ENCODE measurements at places on chromosomes 6 and 20. TPM values are rescaled to one million over a fixed set of nuclear protein-coding genes. Genes with fewer than 3 reads are reported as not detected.
A peak's percentile ranks its signal among the peaks of the same experiment; 100 is the strongest.

The MEI4 gene
- polyA plus RNA-seq: 0.23 TPM

The SLC22A7 gene
- polyA plus RNA-seq: 0.14 TPM

The KATNA1 gene
- 19.1 TPM for polyA plus RNA-seq

- no peak for DNase-seq
These were observed 216.9 kb downstream of the EYA2 start for GRCh38 chr20:47111576-47111975.

DNA sequence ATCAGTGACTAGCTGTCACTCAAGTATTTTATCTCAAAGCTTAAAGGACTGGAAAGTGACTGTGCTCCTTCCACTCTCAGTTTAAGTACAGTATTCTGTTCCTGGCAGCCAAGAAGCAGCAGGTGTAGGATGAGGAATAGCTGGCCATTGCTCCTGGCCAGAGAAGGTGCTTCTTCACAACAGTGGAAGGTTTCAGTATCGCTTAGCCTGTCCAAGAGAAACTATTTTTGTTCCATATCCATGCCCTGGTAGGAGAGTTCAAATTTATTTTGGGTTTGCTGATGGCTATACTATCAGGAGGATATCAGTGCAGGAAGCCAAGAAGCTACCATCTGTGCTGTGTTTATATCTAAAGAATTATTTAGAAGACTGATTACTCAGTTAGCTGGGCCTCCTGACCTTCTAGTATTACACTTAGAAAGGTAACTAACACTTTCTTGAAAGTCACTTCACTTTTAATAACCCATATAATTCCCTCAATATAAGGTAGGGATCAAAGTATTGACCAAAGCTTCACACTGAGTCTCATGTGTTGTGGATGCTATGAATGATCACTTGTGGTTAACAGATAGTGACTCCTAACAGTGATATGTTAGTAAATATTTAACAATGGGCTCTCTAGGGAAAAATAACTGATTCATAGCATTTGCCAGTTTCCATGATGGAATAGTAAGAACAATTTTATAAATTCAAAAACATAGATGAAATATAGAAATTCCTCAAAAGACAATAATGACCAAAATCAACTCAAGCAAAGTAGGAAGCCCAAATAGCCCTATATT lies 99.9 kb downstream of the AIG1 start:
- no peak for DNase-seq

DNA sequence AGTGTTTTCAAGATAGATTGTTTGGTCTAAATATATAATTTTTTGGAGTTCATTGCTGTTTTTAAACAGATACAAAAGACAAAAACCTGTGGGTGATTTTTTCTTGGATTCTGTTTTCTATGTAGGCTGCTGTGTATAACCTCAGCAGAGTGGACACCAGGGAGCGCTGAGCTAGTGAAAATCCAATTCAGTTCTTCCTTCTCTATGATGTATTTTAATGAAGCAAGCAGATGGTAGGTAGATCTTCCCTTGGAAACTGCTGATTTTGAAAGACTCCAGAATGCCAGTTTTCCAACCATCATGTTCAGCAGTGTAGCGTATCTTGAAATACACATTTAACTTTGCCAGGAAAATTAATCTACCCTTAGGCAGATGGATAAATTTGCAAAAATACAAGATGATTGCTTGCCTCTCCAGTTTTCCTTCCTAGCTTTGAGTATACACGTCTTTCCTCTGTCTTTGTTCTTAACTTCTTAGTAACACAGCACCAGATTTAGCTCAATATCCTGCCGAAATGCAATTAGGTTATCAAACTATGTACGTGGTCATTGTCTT lies 178.0 kb downstream of the PHF3 start:
- no peak for DNase-seq

The ELOVL4 gene
- polyA plus RNA-seq: 16.8 TPM

DNA sequence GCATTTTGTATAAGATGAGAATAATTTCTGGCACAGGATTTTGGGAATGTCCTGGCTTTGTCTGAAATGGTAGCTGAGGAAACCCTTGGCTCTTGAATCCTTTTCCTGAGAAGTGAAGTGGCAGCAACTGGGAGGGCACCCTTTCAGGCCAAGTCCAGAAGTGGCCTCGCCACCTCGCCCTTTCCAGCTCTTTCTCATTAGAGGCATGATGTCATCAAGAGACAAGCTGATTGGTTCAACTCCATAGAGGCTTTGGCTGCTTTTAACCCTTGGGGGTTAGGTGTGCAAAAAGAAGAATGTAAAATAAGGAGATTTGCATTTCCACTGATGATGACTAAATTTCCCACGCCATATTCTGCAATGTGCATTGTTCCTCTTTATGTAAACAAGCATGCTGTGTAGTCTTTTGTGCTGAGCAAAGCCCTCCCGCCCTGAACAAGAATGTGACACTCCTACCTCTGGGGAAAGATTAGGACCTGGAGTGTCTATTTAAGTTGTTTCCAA lies 116.5 kb downstream of the TCP11 start:
- DNase-seq: peak; percentile 69

GRCh38 chr6:98927534-98927933 lies 20.2 kb downstream of the FBXL4 start:
- DNase-seq: no peak

- peak; percentile 50 for DNase-seq
These were observed 44.6 kb downstream of the SYNJ2 start for GRCh38 chr6:158026054-158026900.

The LPA gene
- polyA plus RNA-seq: not detected

DNA sequence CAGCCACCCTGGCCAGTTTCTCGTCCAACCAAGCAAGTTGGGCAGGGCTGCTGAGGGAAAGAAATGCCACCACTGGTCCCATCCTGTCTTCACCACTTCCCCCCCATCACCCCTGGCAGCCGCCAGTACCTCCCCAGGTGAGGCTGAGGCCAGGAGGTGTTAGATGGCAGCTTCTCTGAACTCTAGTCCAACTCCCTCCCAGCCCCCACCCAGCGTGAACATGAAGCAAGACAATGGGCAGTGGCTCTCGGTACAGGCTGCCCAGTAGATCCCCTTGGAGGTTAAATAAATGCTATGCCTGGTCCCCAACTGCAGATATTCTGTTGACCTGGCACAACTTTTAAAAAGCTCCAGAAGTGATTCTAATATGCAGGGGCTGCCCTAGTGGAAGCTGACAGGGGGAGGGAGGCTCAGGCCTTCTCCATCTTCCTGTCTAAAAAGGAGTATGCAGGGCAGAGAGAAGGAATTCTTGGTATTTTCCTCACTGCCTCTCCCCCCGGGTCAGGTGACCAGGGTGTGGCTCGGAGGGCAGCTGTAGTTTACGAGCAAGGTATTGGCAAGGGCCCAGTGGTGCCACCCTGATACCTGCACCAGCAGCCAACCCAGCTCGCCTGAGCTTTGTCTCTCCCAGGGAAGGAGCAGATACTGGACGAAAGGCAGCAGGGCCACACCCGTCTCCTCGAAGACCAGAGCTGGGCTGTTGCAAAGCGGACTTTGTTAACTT lies 25.7 kb downstream of the KCNK5 start:
- peak; percentile 46 for DNase-seq

DNA sequence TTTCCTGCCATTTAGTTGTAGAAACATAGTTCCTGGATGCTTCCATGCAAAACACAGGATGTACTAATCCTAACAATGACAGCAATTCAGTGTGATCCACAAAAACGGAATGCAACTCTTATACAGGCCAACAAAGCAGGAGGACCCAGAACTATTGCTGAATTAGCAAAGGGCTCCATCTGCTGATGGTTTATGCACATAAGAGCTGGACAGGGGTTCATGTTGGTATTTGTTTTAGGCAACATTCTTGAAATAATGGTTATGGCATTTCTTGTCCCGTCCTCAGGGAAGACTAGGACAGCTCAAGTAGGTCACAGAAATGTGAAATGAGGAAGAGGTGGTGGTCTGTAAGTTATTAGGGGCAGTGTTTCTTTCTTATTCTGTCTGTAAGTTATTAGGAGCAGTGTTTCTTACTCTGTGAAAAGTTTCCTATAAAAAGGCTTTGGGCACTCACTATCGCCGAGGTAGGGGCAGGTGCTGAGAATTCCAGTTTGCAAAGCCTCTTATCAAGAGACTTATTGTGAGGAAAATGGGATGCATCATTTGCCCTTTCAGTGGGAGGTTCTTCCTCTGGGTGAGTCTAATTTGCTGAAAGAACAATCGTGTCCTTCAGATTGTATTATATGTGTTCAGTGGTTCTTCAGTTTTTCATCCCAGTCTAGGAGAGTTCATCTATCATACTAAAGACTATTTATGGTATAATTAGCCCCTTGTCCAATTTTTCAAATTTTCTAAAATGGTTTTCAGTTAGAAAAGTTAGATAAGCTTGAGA lies 171.1 kb downstream of the MCHR2 start:
- DNase-seq: peak; percentile 29

GRCh38 chr6:132041706-132042105 lies 90.5 kb upstream of the CCN2 start:
- no peak for DNase-seq

The GPR6 gene
- not detected for polyA plus RNA-seq

DNA sequence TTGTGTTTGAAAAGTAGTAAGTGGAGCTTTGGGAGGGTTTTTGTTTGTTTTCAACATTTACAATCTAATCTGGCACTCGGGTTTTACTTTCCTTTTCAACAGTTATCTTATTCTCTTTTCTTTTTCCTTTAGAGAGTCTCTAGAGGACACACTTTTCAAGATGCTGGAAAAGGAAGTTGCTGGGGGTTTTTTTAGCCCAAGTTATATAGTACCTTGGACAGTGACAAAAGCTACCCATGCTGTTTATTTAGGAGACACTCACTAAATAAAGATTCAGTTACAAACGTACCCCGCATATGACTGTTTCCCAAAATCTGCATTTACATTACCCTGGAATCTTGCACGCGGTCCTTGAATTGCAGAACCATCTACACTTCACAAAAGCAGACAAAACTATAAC lies 78.8 kb downstream of the MAP7 start:
- peak; percentile 57 for DNase-seq

- DNase-seq: no peak
These were observed 156.5 kb upstream of the PRDM1 start for GRCh38 chr6:105929626-105930025.

DNA sequence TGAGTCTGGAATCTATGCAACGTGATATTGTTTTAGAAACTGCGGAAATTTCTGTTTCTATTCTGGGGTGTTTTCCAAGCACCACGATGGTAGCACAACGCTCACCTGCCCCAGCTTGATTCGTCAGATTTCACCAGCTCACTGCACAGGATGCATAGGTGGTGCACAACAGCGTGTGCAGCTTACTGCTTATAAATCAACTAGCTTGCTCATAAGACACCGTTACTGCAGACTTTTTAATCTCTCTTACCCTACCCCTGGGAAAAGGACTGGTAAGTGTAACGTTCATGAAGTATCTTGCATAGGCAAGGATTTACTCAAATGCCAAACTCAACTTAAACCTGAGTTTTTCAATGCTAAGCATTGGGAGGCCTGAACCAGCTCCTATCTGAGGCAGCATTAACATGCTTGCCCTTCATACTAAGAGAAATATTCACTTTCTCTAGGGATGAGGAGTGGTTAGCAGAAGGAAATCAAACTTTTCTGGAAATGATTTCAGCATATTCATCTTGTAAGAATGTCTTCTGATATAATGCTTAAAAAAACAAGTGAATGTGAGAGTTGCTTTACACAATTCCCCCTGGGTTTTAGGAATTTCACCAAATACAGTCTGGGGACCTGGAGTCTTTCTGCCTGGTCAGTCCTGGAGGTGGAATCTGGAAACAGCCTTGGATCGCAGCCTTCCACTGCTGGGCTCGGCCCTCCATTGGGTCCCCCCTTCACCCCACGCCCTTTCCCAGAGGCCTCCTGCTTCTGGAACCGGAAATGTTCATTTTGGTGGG lies 100.6 kb downstream of the DACT2 start:
- DNase-seq: no peak

GRCh38 chr20:47377122-47377722 lies 20.7 kb upstream of the ZMYND8 start:
- DNase-seq: no peak

The RNF217 gene
- 1.5 TPM for polyA plus RNA-seq

DNA sequence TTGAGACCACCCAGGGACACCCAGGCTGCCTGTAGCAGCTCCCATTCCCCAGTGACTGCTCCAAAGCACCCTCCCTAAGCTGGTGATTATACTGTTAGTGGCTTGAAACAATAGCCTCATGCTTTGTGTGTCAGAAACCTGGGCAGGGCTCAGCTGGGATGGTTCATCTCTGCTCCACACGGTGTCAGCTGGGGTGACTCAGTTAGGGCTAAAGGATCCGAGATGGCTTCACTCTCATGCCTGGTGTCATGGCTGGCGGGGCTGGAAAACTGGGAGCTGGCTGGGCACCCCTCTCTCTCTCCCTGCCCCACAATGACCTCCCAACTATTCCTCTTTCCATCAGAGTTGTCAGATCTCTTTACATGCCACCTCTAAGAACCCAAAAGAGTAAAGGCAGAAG lies 44.4 kb downstream of the ANKRD60 start:
- DNase-seq: no peak

The AIF1 gene
- polyA plus RNA-seq: 36.2 TPM

The TAGAP gene
- not detected for polyA plus RNA-seq

The IL20RA gene
- 2.6 TPM for polyA plus RNA-seq

The RIPOR2 gene
- 9.5 TPM for polyA plus RNA-seq

DNA sequence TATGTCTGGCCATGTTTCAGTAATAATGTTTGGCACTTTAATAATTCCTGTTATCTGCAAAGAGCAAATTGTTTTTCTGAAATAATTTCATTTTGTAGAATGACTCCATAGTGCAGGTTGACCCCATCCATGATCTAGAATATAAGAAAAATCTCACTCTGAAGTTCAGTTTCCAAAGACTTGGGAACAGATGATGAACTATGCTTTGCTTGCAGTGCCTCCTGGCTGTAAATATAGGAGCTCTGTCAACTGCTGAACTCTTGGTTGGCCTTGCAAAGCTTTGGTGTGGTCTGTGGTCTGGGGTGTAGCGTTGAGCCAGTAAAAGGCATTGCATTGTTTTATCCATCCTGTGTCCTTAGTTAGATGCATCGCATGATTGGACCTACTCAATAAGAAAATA lies 104.0 kb downstream of the PLCB4 start:
- DNase-seq: no peak

GRCh38 chr6:122930252-122931180 lies 65.5 kb upstream of the CLVS2 start:
- no peak for DNase-seq

DNA sequence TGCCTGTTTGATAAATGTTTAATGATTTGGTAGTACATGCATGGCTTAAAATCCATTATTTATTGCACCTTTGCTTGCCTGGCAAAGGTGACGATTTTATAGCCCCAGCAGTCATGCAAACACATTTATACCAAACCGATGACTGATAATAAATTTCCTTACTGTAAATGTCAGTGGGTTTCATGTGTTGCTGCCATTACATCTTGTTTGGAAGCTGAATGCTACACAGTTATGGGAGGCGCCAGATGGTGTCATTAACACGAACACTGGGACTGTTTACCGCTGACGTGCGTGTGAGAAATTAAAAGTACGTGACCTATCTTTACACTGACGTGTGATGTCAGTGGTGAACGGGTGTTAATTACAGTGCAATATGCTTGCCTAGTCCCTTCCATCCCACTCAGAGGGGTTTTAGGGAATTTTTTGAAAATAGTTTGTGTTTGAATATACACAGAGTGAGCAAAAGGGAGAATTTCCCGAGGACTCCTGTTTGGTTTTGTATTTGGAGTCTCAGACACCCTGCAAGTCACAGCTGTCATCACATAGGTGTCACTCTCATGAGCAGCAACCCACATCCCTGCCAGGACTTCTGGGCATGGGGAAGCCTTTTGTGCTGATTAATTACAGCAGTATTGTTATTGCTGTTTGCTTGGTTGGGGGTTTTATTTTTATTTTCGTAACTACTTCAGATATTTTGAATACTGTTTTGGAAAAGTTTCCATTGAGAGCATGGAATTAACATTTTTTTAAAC lies 151.8 kb upstream of the INSM1 start:
- DNase-seq: no peak
